Left lung (tissue), 14 donors: ENCODE measurements at places on chromosomes 2 and 18. TPM values are rescaled to one million over a fixed set of nuclear protein-coding genes. Genes with fewer than 3 reads are reported as not detected.

Gene ATP6V1C2
- polyA plus RNA-seq = 3.6 TPM

- no peak for DNase-seq
Measured at GRCh38 chr2:133849341-133849740, 281.1 kb upstream of the NCKAP5 start.

- no peak for DNase-seq
Measured at GRCh38 chr18:58687871-58688308, 16.6 kb downstream of the MALT1 start.

- DNase-seq = no peak
Measured at GRCh38 chr2:239684271-239684810, 283.5 kb upstream of the HDAC4 start.

DNA sequence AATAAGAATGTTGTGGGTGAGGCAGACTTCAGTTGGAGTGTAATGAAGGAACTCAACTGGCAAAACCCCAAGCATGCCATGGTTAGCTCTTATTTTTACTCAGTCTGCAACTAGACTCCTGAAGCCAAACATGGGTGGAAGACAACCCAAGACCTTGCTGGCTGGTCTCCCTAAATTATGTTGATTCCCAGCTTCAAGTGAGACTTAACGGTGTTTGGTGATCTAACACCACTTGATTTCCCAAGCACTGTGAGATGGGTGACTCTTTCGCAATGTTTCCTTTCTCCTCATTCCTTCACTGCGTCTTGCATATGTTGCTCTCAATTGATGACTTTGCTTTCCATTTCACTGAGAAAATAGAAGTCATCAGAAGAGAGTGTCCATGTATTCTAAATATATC is 693.1 kb downstream of the DCC start:
- DNase-seq = no peak
